ENCODE measurements at places on chromosomes 5 and 9.

DNA sequence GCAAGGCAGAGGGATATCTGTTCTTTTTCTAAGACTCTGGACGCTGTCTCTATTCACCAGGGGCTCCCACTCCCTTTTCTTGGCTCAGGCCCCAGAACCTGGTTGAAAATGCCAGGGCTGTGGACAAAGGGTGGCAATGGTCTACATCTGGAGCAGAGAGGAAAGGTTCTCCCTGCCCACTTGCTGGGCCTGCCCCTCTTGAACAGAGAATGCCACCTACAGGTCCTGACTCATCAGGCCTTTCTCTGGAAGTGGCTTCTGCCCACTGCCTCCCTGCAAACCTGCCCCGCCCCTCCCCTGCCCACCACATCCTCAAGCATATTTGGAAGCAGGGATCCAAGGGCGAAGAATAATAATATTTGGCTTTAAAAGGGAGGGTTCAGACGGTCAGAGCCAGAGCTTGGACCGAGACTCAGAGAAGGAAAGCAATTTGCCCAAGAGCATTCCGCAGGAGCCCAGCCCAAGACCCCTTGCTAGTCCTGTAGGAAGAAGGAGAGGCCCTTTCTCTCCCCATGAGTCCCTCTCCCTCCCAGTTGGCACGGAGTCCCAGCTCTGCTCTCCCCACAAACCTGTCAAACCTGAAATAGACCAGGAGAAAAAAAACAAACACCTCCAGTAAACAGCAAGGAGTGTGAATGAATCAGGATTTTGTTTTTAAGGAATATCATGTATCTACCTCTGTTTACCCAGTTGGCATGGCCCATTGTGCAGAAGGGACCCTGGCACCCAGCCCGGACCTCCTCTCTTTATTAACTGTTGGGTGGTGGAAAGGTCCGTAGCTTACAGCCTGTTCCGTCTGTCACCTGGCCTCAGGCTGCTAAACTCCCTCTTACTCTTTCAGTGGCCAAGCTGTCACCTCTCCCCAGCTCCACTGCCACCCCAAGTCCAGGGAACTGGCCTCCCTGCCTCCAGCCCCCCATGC lies 37.7 kb upstream of the STXBP1 start:
- DNase-seq = peak; percentile 69

DNA sequence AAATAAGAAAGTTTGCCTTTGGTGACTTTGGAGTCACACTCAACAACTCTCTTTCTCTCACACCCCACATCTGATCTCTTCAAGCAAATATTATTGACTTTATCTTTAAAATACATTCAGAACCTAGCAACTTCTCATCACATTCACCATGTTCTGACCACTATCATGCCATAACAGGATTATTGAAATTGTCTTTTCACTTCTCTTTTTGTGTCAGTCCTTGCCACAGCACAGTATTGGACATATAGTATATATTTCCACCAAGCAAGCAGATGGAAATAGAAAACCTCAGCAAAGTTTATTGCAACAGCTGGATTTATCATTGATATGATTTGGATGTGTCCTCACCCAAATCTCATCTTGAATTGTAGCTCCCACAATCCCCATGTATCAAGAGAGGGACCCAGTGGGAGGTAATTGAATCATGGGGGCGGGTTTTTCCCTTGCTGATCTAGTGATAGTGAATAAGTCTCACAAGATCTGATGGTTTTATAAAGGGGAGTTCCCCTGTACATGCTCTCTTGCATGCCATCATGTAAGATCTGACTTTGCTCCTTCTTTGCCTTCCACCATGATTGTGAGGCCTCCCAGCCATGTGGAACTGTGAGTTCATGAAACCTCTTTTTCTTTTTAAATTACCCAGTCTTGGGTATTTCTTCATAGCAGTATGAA lies 26.9 kb upstream of the ITGA1 start:
- DNase-seq = peak; percentile 44

- DNase-seq = no peak
Observed at GRCh38 chr9:127195976-127196825, 68.4 kb upstream of the GARNL3 start.

- no peak for DNase-seq
Observed at GRCh38 chr5:36152324-36153297, 700 bp downstream of the SKP2 start.

DNA sequence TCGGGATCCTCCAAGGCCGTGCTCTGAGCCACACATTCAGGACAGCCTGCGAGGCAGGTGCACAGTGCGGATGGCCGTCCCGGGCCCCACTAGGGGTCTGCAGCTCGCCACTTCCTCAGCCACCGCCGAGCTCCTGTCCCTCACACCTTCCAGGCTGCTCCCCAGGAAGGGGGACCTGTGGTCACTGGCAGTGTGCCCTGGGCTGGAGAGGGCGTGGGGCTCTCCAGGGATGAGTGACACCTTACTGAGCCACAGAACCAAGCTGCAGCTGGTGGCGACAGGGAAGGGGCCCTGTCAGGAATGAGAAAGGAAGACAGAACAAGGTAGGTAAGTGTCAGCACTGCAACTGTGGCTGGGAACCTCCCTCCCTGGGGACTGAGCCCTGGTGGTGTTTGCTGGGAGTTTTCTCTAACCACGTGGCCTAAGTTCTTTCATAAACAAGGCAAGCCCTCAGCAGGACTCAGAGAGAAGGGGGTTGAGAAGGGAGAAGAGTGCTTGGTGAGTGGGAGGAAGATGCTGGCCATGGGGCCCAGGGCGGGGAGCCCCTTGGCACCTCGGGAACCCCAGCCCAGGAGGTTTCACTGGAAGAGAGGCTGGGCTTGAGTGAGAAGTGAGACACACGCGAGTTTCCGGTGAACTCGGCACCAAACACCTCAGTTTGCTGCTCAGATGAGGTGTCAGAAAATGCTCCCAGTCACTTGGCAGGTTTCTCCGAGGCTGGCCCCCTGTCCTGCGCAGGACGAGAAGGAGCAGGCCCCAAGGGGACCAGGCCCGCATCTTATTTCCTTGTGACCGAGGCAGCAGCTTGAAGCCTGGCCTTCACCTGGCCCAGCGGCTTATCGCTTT lies 5.2 kb downstream of the IL13 start:
- peak; percentile 62 for DNase-seq

DNA sequence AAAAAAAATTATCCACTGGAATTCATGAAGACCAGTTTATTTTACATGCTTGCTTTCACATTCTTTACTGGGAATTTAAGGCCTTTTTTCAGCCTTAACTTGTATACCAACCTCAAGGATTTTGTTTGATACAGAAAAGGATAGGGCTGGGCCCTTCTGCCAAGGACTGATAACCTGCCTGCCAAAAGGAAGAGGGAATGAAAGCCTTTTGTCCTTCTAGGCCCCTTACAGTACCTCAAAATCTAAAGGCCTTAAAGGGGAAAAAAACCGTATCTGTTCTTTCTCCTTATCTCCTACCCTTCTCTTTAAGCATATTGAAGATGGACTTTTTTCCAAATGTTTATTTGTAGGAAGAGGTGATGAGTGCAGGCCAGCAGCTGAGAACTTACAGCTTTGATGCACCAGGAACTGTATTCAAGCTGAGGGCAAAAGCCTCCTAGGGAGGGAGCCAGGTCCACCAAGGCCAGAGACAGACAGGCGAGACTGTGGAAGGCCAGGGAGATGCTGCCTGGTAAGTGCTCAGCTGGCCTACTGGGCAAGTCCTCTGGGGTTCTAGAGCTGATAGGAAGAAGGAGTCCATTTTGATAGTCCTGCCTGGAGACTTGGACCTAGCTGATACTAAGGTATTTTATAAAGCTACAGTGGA lies 31.8 kb downstream of the FAXDC2 start:
- no peak for DNase-seq

GRCh38 chr9:136693490-136694162 lies 6.4 kb upstream of the AGPAT2 start:
- no peak for DNase-seq

DNA sequence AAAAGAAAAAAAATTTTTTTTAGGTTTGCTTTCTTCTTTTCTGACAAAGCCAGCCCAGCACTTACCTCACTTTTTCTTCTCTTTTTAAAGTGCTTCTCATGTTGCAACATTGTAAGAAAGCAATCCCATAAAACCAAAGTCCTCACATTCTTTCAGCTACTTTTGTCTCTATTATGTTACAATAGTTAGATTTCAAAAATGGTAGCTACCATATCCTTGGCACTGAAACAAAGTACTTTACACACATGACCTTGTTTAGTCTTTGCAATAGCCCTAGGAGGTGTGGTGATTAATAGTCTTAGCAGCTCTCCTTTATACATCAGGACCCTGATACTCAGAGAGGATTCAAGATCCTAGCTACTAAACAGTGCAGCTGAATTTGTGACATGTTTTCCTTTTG lies 23.5 kb upstream of the CARTPT start:
- DNase-seq = no peak

- DNase-seq = no peak
Observed at GRCh38 chr9:102434545-102434944, 560.6 kb upstream of the CYLC2 start.

- no peak for DNase-seq
Observed at GRCh38 chr5:120108586-120109248, 355.4 kb upstream of the PRR16 start.

DNA sequence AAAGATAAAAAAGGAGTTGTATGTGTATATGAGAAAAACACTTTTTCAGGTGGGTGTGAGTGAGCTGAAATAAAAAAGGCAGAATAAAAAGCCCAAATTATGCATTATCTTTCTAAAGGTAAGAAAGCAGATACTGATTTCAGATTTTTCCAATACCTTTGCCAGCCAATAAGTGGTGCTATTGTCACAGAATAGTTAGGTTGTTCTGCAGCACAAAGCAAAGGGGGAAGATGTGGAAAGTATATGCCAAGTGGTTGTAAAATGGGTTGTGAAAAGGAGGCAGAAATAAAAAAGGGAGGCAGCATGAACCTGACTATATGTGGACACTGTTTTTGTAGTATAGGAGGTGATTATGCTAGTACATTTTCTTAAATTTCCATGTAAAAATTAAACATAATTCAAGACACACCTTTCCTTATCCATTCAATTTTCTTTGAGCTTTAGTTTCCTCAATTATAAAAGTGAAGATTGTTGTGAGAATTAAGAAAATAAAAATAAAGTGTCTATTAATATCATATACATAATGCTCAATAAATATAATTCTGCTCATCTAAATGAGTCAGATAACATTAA lies 106.7 kb downstream of the SMIM15 start:
- DNase-seq = no peak

GRCh38 chr9:38047301-38048251 lies 21.5 kb downstream of the SHB start:
- DNase-seq = no peak

DNA sequence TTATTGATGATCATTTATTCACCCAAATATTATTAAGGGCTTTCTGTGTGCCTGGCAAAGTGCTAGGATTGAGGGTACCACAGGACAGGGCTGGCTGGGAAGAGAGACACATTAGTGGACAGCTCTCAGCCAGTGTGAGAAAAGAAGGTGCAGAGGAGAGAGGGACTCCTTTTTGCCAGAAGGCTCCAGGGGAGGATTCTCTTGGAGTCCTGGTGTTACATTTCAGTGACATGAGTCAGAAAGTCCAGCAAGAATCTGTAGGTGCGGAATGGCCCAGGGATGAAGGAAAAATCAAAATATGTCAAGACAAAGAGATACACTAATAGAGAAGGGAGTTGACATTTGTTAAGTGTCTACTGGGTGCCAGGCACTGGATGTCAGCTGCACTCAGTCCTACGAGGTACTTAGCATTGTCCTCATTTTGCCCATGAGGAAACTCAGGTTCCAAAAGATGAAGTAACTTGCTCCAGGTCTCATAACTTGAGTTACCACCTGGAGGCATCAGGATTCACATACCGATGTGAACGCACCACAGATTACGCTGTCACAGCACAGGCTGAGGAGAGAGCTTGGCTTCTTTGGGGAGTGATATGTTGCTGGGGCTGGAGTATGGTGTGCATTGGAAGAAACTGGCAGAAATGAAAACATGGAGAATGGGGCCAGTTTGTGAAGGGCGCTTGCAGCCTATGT lies 60.5 kb downstream of the RASGRF2 start:
- DNase-seq = no peak

- DNase-seq = no peak
Observed at GRCh38 chr5:16888694-16889124, 47.4 kb downstream of the MYO10 start.

DNA sequence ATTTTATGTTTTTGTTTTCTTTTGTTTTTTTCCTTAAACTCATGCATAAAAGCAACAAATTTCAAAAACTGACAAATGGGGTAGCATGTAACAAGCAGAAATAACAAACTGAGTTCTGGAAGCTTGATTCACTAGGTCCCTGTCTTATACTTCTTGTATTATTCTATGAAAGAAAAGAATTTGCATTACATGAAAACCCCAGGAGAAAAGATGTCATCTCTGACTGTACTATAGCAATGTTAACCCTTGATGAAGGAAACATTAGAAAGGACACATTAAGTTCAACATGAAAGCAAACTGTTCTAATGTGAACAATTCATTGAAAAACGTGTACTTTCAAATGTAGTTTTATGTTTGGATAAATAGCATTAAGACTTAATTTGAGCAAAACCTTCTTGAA lies 9.2 kb downstream of the RAB14 start:
- DNase-seq = no peak

DNA sequence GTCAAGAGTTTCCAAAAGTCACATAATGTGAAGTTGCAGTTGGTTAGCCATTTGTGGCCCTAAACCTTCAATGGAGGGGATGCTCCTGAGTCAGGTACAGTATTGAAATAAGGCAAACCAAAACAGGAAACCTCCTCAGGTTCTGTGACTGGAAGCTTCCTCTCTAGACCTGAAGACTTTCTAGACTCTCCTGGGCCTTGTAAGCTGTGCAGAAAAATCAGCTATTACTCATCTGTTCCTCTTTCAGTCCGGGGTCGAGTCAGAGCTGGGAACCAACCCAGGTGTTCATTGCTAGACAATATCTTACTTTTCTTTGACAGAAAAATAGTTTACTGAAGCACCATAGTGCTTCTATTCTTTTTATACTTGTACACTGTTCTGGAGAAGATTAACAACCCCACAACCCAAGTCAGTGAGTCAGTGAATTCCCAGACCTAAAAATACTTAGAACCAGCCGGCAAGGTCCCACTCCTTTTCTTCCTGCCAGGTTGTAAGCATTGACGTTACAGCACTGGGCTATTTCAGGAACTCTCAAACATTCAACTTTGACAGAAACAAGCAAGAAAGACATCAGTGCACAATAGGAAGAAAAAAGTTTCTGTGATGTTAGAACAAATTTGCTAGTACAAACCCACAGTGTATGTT lies 47.3 kb downstream of the FSTL4 start:
- DNase-seq = no peak

GRCh38 chr5:72692651-72693442 lies 123.6 kb upstream of the TNPO1 start:
- DNase-seq = no peak

DNA sequence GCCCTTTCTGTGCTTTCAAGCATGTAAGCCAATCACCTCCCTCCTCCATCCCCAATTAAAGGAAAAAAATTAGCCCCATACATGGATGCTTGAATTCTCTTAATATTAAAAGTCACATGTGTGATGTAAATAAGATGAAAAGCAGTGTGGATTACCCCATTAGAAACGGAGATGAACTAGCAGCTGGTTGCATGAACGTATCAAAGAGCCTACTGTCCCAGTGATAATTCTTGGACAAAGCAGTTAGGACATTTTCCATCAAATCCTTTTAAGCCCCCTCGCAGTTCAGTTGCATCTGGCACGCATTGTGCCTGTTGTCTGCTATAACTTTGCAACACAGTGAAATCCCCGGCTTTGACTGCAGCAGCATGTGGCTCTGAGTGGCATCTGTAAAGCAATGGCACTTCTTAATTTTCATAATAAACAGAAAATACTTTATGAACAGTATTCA lies 285.6 kb downstream of the FBXL7 start:
- DNase-seq = no peak

GRCh38 chr9:130128733-130129431 lies 43.3 kb upstream of the NCS1 start:
- DNase-seq = peak; percentile 53

Measured in activated CD4-positive, alpha-beta T cell treated with anti-CD3 and anti-CD28 coated beads, Interleukin-2, amount 50 U/mL, for 48 hours (primary cell).